ENCODE measurements at places on chromosomes 4 and X.

DNA sequence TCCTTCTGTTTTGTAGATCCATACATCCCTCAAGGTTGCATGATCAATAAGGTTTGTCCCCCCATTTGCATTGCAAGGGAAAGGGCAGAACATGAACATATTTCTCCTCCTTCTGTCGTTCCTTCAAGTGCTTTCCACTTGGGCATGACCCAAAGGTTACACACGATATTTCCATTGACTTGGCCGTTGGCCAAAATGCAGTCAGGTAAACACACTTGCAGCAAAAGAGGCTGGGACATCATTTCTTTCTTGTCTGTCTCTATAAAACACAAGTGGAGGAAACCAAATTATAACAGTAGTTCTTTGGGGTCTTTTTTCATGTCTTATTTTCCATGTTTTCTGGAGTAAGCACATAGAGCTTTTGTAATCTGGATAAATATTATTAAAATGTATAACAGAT lies 156.1 kb downstream of the FRAS1 start:
- DNase-seq: no peak

DNA sequence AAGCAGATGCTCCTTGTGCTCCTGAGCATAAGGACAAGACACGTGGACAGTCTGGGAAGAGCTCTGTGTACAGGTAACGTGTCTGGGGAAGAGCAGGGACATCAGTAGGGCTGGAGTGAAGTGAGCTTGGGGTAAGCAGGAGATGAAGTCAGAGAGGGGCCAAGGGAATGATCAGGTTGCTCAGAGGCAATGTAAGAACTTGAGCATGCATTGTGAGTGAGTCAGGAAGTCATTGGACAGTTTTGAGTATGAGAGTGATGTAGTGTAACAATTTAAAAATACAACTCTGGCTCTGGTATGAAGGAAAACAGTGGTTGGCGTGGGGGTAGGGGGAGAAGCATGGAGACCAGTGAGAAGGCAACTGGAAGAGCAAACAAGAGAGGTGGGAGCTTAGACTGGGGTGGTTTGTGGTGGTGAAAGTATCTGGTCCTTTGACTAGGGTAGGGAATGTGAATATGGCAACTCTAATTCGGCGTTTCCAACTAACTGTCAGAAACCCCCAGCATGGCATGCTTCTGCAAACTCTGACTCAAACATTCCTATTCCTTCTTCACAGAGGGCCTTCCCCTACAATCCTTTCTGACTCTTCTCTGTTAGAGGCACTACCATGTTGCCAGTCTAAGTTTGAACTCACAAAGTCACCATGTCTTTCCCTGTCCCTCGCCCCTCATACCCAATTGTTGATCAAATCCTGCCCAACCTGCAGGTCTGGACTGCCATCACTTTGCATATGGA lies 57.2 kb downstream of the STBD1 start:
- DNase-seq: no peak

- DNase-seq: no peak
These were observed 58.3 kb downstream of the TLR10 start for GRCh38 chr4:38724475-38724808.

DNA sequence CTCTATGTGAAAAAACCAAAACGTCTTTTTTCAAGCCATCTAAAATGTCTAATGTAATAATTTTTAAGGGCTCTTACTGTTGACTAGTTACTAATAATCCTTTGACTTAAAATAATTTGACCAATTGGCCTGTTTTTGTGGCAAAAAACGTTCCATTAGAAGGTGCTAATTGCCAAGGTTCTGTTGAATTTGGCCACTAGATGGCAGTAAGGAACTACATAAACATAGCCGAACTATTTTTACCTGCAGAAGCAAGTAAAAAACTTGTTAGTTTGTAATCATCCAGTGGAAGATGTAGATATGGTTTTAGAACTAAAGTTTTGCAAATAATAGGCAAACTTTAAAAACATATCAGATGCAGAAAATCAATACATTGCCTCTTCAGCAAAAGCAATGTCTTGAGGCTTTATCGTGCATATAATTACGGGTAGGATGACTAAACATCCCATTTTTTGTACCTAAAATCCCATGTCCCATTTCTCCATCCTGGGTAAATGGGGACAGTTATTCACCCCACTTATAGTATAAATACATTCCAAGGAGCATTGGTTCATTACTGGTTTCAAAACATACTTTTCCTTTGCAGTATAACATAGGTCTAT lies 57.6 kb downstream of the PROM1 start:
- DNase-seq: peak; percentile 57

GRCh38 chr4:107725281-107725859 lies 5.3 kb upstream of the PAPSS1 start:
- no peak for DNase-seq

GRCh38 chrX:154718616-154719015 lies 32.3 kb downstream of the GAB3 start:
- DNase-seq: no peak

DNA sequence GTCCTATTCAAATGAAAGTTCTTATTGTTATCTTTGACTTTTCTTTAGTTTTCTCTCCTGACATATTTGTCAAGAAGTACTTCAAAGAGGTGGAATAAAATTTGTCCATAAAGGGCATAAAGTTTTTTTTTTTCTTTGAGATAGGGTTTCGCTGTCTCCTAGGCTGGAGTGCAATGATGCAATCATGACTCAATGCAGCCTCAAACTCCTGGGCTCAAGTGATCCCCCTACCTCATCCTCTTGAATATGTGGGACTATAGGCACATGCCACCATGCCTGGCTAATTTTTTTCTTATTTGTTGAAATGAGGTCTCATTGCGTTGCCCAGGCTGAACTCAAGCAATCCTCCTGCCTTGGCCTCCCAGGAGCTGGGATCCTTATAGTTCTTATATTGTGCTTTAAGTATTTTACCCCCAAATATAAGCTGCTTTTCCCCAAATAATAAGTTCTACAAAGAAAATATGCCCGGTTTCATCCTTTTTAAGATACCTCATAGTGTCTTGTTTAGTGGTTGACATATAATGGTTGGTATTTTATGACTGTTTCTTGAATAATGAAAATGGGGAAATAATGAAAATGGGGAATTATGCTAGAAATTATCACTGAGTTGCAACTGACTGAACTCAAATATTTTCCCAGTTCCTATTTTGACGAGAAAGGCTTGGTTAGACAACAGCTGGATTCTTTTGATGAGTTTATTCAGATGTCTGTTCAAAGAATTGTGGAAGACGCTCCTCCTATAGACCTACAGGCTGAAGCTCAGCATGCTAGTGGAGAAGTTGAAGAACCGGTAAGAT lies 11.6 kb downstream of the POLR2B start:
- no peak for DNase-seq

DNA sequence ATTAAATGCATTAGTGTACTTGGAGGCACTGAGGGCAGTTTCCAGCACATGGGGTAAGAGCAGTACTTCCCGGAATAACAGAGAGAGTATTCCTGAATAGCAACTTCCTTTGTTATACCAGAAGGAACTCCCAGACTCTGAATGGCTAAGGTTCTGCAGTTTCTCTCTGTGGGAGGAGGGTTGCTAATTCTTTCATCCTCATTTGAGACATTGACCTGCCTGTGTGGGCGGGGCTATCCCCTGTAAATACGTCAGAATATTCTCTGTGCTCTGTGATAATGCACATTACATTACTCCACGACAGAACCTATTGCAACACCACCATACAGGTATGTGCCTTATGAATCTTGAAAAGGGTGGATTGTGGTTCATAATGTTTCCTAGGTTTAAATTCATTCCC lies 52.7 kb downstream of the SPINK2 start:
- no peak for DNase-seq

DNA sequence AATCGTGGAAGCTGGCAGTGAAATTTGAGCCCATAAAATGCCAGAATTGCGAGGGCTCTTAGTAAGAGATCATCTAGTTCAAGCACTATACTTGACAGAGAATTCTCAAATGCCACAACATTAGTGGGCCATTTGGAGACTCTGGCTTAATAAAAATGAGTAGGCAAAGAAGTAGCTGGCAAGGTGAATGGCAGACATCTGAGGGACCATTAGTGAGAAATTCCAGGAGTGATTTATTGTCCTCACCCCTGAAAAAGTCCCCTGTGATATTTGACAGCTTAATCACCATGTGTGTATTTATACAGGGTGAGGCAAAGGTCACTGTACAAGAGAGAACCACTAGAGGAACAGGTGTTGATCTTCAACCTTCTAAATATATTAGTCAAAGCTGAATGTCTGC lies 207.5 kb downstream of the CHRDL1 start:
- DNase-seq: no peak

DNA sequence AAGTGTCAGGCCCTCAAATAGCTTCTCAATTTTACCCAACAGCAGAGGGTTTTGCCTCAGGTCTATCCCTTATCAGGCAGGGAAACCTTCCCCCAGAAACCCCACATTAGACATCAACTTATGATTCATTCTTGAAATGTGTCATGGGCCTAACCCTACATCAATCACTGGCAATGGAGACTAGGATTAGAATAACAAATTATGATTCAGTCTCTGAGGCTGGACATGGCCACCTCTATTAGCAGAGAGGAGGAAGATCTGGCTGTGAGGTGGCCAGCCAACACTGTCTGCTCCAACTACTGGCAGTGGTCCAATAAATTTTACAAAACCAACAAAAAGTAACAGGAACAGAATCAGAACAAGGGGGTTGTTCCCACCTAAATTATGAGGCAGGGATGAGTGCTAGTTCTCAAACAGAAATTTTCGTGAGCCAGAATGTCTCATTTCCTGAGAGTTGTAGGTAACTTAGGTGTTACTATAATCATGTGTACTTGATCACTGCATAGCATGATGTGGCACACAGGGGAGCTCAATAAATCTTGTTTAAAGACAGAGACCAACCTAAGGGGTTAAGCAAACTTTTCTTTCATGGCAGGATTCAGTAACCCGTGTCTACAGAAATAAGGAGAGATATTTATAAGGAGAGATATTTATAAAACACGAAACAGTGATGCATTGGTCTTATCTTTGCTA lies 126.8 kb downstream of the NFKB1 start:
- no peak for DNase-seq

DNA sequence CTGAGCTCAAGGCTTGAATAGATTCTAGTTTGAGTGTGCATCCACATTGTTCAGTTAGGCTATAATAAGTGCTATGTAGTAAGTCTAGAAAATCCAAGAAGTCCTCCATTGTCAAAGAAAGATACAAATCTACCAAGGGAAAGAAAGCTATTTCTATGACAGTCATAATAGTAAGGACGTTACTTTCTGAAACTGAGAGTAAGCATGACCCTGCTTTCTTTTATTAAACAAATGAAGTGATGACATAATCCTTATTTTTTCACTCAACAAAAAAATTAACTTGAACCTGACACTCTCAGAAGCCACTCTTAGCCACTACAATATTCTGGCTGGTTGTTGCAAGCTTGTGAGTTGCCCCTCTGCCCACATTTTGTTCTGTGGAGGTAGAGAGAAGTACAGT lies 33.8 kb upstream of the AMELX start:
- DNase-seq: no peak

DNA sequence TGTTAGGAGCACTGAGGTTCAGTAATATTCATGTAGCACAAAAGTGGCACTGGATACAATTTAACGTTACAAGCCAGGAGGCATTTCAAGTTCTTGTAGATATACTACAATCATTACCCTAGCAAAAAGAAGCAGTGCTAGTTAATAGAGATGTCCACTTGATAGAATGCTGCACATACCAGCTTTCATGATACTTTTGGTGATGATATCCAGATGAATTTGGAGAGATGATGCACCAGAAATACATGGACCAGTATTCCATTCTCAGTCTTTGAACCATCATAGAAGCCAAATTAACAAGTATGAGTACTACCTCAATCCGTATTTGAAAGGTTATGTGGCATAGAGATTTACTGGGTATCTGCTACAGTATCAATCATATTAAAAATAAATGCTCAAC lies 421.0 kb upstream of the MAGEB18 start:
- DNase-seq: no peak

Measured in CD4-positive, alpha-beta memory T cell (primary cell).